ENCODE measurements at places on chromosomes 12 and 14. TPM values are rescaled to one million over a fixed set of nuclear protein-coding genes. Genes with fewer than 3 reads are reported as not detected.

Gene TSPAN19
- 1.2 TPM for polyA plus RNA-seq

DNA sequence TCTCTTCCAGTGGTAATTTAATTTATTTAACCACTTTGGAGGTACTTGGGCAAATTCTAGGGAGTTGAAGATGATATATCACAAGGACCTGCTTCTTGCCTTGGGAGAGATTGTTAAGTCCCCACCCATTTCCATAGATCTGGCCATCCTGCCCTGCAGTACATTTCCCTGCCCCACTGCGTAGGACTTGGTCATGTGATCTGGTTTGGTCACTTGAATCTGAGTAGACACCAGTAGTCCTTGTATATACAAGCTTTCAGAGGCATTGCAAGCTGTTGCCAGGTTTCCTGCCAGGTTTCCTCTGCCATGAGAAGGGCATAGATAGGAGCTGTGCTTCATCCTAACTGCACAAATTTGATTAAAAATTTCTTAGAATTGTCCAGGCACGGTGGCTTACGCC, 200.0 kb downstream of the ADAMTS20 start:
- no peak for DNase-seq

DNA sequence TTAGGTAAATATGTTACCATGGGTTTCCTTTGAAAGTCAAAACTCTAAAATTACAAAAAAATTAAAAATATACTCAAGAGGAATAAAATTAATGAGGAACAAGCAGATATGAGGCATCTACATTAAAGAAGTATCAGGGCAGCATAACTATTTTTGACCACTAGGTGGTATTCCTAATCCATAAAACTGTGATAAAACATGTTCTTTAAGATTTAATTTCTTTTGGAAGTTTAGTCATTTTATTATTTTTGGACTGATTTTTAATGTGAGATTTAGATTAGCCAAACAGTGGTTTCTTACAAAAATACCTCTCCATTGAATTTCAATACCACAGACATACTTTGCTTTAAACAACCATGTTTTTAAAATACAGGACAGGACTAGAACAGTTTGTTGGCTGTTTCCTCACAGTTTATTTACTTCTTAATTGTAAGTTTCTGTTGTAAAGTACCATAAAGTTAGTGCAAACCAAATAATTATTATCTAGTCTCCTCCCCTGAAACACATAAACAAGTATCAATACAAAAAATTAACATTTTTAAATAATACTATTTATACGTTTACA, 49.8 kb downstream of the NTS start:
- no peak for DNase-seq

DNA sequence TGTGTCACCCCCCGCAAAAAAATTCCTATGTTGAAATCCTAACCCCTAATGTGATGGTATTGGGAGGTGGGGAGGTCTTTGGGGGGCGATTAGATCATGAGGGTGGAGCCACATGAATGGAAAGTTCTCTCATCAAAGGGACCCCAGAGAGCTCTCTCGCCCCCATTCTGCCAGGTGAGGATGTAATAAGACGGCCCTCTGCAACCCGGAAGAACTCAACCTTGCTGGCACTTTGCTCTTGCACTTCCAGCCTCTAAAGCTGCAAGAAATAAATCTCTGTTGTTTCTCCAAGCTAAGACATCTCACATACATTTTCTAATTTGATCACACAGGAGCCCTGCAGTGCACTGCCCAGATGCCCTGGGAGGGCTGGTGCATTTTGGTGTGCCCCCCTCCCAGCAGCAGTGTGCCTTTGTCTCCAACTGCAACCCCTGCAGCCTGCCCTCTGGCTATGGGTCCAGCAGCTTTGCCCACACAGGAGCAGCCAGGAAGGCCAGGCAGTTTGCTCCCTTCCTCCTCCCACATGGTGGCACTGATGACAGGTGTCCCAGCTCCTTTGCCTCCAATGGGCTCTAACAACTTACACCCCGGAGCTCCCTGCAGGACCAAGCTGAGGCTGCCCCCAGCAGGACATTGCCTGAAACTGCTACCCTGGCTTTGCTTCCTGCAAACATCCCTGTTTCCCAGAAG, 59.3 kb downstream of the C14orf132 start:
- DNase-seq: no peak

Gene HOXC4
- polyA plus RNA-seq: 42.7 TPM
